ENCODE measurements at places on chromosomes 7 and 10.

- H3K4me3 ChIP-seq = no peak overlapping the region
- H3K27me3 ChIP-seq = peaks cover 5% of the 10 kb centered on the region
- H3K27ac ChIP-seq = no peak overlapping the region
- peaks cover 7% of the 10 kb centered on the region for H3K4me1 ChIP-seq
- peak; percentile 16 for DNase-seq
Observed at GRCh38 chr7:77651575-77652162, 44.6 kb upstream of the RSBN1L start.

DNA sequence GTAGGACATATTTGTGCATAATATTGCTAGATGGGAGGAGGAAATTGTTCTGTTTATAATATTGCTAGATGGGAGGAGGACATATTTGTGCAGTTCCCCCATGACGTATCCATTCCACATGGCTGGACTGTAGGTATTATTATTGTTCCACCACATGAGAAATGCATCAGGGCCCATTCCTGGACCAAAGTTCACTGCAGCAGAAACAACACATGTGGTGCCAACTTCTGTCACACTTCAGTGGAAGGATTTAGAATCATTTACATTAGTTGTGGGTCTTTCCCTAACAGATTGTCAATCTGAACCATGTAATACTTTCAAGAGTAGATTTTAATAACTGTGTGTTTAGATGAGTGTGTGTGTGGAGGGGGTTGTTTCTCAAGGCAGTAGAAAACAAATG, 32.7 kb upstream of the MACC1 start:
- no peaks in the 10 kb centered on the region for H3K36me3 ChIP-seq
- H3K4me3 ChIP-seq = no peak overlapping the region
- no peak overlapping the region for H3K27ac ChIP-seq
- DNase-seq = no peak

- no peaks in the 10 kb centered on the region for H3K4me1 ChIP-seq
- H3K27ac ChIP-seq = no peak overlapping the region
- peaks cover 6% of the 10 kb centered on the region for H3K27me3 ChIP-seq
- H3K4me3 ChIP-seq = no peak overlapping the region
- no peaks in the 10 kb centered on the region for H3K36me3 ChIP-seq
Observed at GRCh38 chr10:19209319-19209718, 160.7 kb downstream of the MALRD1 start.

DNA sequence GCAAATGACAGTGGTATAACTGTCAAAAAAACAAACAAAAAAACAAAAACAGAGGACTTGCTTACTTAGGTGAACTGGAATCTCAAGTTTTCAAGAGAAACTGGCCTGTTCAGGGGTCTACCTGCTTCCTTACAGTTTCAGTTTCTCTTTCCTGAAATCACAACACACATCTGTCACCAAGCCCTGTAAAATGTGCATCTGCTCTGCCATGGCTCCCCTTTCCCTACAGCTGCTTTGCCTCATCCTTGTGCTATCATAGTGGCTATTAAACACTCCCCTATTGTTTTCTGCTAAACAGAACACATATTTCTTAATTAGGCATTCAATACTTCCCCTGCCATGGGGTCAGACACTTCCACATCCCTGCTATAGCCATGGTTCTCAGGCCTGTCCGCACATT, 37.6 kb downstream of the CPED1 start:
- no peaks in the 10 kb centered on the region for H3K27me3 ChIP-seq
- no peak for DNase-seq
- peaks cover 19% of the 10 kb centered on the region for H3K36me3 ChIP-seq
- H3K27ac ChIP-seq = peak overlapping the region; percentile 7
- H3K4me1 ChIP-seq = peaks cover 65% of the 10 kb centered on the region

DNA sequence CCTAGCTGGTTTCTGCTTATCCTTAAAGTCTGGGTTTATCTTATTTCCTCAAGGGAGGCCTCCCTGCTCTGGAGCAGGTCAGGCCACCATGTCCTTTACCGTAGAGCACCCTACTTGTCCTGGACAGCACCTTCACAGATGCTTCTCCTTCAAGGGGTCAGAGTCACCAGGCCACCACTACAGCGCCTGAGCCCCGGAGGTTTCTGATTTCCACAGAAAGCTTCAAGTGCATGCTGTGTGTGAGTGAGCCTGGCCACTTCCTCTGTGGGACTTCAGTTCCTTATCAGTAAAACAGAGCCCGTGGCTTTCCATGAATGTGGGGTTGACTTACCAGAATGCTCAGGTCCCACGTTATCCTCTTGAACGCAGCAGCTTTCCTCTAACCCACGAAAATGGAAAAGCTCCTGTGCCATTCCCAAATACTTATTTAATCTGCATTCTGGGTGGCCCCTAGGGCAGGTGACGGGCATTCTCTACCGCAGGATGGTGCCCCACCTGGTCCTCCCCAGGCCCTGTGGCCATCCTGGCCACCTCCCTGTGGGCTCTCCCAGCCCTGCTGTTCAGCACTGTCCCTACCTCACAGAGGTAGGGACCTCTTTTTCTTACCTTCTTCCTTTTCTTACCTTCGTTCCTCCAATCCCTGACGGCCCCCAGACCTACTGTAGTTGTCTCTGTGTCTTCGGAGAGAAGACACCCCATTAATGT, 1.4 kb upstream of the DOCK1 start:
- no peak overlapping the region for H3K27ac ChIP-seq
- peaks cover 12% of the 10 kb centered on the region for H3K27me3 ChIP-seq
- peak overlapping the region; percentile 89 for H3K4me3 ChIP-seq
- DNase-seq = no peak

DNA sequence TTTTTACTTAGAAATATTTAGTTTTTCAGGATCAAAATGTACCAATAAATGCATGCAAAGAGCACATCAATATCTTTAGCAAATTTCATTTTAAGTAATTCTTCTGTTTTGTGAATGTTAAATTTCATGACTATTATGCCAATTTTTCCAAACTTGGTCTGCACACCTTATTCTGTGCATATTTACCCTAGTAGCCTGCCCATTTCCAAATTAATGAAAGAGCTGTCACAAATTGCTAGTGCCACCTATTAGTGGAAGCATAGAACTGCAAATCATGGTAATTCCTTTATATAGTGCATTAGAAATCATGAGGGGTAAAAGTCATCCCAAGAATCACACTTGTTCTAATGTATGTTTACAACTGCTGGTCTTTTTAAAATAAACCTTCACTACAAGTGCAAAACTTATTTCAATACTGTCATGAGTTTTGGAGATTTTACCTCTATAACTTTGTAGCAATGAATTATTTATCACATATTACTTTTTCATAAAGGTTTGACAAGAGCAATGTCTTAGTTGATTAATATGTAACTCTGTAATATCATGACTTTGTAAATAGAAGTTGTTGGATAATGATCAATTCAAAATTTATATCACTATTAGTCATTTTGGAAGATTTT, 5.7 kb downstream of the SEMA3A start:
- no peak overlapping the region for H3K4me3 ChIP-seq
- no peak for DNase-seq
- no peaks in the 10 kb centered on the region for H3K36me3 ChIP-seq
- H3K27me3 ChIP-seq = no peaks in the 10 kb centered on the region
- H3K4me1 ChIP-seq = peaks cover 53% of the 10 kb centered on the region

GRCh38 chr10:111098679-111099437, 22.0 kb downstream of the ADRA2A start:
- DNase-seq = no peak
- no peaks in the 10 kb centered on the region for H3K4me1 ChIP-seq
- no peak overlapping the region for H3K27ac ChIP-seq
- no peaks in the 10 kb centered on the region for H3K36me3 ChIP-seq
- H3K27me3 ChIP-seq = peaks cover 8% of the 10 kb centered on the region

- H3K27ac ChIP-seq = no peak overlapping the region
- peaks cover 16% of the 10 kb centered on the region for H3K4me1 ChIP-seq
- H3K4me3 ChIP-seq = no peak overlapping the region
- no peak for DNase-seq
- peaks cover 3% of the 10 kb centered on the region for H3K27me3 ChIP-seq
Observed at GRCh38 chr7:99129001-99129400, 14.9 kb downstream of the SMURF1 start.

DNA sequence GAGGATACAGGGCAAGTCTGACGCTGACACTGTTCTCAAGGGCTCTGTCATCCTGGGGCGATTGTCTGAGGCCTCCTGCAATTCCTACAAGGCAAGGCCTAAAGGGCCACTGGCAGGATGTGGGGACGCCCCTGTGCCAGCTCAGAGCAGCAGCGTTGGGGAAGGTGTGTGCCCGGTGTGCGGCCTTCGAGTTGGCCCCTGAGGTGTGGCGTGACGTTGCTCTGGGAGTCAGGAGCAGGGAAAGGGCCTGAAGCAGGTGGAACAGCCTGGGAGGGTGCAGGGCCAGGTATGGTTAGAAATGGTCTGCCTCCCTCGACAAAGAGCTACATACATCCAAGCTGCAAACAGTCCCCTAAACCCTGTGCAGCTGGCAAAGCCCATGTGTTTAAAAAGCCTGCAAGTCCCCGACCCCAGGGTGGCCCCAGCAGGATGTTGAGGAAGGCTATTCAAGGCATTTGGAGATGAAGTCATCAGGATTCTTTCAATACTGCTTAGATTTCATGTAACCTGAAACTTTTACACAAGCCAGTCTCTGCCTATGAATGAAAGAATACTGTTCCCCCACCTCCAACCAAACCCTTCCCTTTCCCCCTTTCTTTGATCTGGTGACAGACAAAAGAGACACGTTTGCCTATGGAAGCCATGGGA, 142.5 kb upstream of the TNS3 start:
- peaks cover 72% of the 10 kb centered on the region for H3K4me1 ChIP-seq
- peak overlapping the region; percentile 57 for H3K27ac ChIP-seq
- no peak for DNase-seq
- H3K27me3 ChIP-seq = peaks cover 8% of the 10 kb centered on the region

DNA sequence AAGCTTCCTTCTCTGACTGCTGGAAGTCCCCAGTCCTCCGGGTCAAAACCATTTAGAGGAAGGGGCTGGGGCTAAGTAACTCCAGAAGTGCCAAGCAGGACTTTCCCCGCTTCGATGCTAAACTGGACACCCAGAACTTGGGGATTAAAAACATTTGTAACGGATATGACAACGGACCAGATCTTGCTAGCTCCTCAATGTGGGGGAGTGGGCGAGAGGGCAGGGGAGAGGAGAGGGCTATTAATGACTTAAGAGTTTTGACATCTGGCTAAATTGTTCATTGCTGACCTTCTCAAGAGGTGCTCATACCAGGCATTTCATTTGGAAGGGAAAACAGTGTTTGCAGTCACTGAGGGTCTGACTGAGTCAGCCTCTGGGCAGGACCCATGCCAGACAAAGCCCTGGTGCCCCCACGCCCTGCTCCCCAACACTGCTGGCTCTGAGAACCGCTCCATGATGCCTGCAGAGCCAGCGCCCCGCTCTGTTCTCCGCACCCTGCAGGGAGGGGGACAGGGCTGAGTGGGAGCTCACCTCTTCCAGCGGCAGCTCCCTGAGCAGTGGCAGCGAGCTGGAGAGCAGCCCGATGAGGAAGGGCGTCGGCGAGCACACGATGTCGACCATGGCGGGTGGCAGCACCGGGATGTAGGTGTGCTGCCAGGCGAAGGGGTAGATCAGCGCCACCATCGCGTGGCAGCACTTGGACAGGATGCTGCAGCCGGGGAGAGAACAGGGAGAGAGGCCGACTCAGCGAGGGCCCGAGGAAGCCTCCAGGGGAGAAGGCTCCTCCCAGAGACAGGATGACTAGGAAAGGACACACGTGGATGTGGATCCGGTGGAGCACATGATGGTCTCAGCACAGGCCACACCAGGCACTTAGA, 47.7 kb upstream of the MKRN1 start:
- peaks cover 61% of the 10 kb centered on the region for H3K36me3 ChIP-seq
- peak overlapping the region; percentile 85 for H3K27ac ChIP-seq
- no peak overlapping the region for H3K4me3 ChIP-seq
- H3K27me3 ChIP-seq = no peaks in the 10 kb centered on the region
- H3K4me1 ChIP-seq = peaks cover 28% of the 10 kb centered on the region

- peak overlapping the region; percentile 11 for H3K4me3 ChIP-seq
- no peak for DNase-seq
- no peaks in the 10 kb centered on the region for H3K36me3 ChIP-seq
- H3K4me1 ChIP-seq = peaks cover 95% of the 10 kb centered on the region
Observed at GRCh38 chr10:97546456-97547270, 25.9 kb upstream of the ANKRD2 start.

GRCh38 chr7:91603707-91604106, 276.8 kb downstream of the MTERF1 start:
- H3K4me3 ChIP-seq = no peak overlapping the region
- no peak for DNase-seq
- H3K36me3 ChIP-seq = no peaks in the 10 kb centered on the region
- peaks cover 2% of the 10 kb centered on the region for H3K27me3 ChIP-seq

DNA sequence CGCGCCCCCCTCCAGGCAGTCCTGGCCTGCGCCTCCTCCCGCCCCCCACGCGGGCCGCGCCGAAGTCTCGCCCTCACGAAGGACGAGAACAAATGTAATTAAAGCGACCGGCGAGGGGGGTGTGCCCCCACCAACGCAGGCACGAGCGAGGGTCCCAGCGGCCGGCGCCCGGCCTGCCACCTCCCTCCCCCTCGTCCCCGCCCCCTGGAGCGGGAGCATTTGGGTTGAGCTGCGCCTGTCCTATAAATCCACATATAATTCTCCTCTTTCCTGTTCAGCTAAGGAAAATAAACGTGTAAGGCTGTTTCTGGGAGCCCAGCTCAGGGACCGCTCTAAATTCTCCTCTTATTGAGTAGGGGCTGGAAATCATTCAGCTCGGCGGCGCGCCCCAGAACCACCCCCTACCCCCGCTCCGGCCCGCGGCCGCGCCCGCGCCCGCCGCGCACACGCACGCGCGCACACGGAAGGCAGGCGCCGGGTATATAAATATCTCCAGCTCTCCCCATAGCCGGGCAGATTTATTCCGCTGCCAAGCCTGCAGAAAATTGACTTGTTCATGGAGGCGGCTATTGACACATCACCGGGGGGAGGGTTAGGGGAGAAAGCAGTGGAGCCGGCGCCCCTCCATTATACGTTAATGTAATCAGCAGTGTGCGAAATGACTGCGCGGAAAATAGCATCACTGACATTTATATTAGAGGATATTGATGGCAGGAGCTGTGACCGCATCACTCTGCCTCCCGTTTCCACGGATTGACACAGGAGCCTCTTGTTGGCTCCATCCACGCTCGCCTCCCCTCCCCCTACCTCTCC, 61.6 kb upstream of the BTRC start:
- H3K27me3 ChIP-seq = peaks cover 86% of the 10 kb centered on the region
- DNase-seq = peak; percentile 61
- no peak overlapping the region for H3K27ac ChIP-seq
- H3K36me3 ChIP-seq = no peaks in the 10 kb centered on the region
- peak overlapping the region; percentile 91 for H3K4me3 ChIP-seq

GRCh38 chr10:45439873-45440272, 65.9 kb downstream of the ALOX5 start:
- H3K27ac ChIP-seq = peak overlapping the region; percentile 93
- peaks cover 8% of the 10 kb centered on the region for H3K4me1 ChIP-seq
- no peak overlapping the region for H3K4me3 ChIP-seq
- no peaks in the 10 kb centered on the region for H3K36me3 ChIP-seq
- DNase-seq = no peak

- H3K36me3 ChIP-seq = no peaks in the 10 kb centered on the region
- no peak overlapping the region for H3K4me3 ChIP-seq
- peak overlapping the region; percentile 60 for H3K27ac ChIP-seq
- H3K27me3 ChIP-seq = no peaks in the 10 kb centered on the region
- no peak for DNase-seq
Observed at GRCh38 chr7:12030116-12030515, 181.0 kb upstream of the TMEM106B start.

- peaks cover 21% of the 10 kb centered on the region for H3K27me3 ChIP-seq
- H3K27ac ChIP-seq = no peak overlapping the region
- H3K4me1 ChIP-seq = peaks cover 24% of the 10 kb centered on the region
- no peak for DNase-seq
Observed at GRCh38 chr10:132101529-132101928, 35.8 kb downstream of the JAKMIP3 start.
